NCI-H2081 treated with DMSO at 0.1 percent for 48 hours (cell line): ENCODE measurements at places on chromosomes 7 and 10.

- no peak for DNase-seq
These were observed 5.8 kb downstream of the ZNF212 start for GRCh38 chr7:149245244-149245643.

- DNase-seq = no peak
These were observed 128.7 kb downstream of the TMEM178B start for GRCh38 chr7:141202535-141202934.

DNA sequence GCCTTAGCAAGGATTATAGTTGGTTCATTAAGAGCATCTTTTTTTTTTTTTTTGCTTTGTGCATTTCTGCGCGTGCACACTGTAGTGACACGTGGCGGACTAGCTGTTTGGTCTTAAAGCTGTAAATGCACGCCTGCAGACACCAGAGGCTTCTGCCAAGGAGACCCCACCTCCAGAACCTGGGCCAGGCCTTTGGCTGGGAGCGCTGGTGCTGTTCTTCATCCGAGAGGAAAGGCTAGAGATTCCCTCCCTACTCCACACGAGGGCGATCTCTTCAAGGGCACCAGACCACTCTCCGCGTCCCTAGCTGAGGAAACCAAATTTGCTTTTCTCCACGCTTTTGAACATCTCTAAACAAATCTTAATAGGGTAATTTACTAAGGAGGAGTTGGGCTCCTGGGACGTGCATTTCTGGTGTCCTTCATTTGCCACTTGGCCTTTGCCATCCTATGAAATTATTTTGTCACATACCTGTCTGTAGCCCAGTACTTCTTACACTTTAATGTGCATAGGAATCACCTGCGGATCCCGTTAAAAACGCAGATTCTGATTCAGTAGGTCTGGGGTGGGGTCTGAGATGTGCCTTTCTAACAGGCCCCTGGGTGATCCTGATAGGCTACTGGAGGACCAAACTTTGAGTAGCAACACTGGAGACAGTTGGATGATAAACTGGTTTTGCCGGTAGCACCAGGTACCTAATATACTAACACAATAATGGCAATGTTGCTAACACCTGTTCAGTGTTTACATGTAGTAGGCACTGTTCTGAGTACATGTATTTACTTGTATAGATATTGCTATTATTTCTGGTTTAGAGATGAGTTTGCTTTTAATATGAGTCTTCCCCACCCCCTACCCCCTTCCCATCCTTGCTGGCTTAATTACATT, 1.3 kb upstream of the SLC26A5 start:
- peak; percentile 47 for DNase-seq

DNA sequence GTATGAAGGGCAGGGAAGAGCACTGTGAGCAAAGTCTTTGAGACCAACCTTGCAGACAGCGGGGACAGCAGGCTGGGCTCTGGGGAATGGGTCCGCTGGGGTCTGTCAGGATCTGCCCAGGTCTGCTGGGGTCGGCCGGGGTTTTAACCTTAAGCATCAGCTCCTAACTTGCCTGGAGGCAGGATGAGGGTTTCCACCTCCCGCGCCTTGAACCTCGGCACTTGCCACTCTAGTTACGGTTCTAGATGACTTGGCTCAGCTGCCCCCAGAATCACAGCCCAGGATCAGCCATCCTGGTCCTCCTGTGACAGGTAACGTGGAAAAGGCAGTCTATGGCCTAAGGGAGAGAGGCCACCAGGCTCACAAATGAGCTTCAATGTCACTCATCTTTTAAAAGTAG, 50.4 kb upstream of the CACUL1 start:
- DNase-seq = no peak

DNA sequence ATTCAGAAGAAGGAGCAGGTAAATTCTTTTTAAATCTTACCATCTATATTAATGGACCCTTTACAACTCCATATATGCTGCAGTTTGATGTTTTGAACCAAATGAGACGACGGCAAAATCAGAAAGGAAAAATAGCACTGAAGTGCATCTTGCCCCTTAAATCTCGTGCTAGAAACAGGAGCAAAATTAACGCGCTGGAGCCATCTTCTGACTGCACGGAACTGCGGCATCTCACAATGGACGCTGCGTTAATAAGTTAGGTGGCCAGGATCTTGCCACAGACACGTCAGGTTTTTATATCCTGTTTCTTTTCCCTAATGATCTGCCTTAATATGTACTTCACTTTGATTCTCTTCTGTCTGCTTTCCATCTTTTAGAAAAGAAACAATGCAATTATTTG, 354.5 kb downstream of the TFEC start:
- DNase-seq = peak; percentile 67

- DNase-seq = no peak
These were observed 30.8 kb downstream of the PRLHR start for GRCh38 chr10:118564652-118565051.

DNA sequence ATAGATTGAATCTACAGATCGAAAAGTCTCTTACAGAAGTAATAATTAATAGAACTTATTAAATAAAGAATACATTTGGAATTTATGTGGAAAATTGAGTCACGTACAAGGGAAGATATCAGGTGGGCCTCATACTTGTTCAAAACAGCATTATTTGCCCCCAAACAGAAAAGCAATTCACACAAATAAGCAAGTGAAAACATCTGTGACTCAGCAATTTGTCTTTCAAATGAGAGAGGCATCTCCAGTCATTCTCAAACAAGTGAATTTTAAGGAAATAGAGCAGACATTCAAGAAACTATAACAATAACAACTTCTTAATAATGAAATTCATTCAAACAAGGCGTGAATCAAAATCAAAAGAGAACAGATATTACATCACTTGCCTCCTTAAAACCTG, 50.1 kb downstream of the SEMA3A start:
- no peak for DNase-seq

DNA sequence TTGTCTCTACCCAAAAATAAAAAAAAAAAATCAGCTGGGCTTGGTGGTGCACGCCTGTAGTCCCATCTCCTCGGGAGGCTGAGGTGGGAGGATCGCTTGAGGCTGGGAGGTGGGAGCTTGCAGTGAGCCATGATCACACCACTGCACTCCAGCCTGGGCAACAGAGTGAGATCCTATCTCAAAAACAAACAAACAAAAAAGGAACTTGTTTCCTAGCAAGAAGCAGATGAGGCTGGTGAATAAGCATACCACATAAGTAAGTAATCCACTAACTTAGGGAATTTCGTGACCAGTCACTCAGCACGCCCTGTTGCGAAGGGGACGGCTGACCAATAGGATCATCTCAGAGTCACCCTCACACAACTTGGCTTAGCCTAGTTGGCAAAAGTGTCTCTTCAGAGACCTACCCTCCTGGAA, 64.6 kb downstream of the CUX1 start:
- no peak for DNase-seq
